ENCODE measurements at places on chromosomes 1 and 21.

DNA sequence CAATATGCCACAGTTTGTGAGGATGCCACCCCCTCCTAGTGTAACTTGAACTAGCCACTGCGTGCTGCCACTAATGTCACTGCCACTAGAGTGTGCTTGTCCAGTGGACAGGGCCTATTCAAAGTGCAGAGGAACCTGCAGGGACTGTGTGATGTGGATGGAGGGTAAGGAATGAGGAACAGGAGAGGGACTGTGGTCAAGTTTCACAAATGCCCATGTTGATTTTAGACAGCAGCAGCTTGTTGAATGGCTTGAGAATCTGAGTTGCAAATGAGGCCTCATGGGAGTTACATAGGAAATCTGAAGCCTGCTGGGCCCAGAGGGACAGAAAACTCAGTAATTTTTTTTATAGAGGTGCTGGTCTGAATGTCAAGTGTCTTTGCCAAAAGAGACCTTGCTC lies 112.3 kb downstream of the HHAT start:
- no peak for DNase-seq

DNA sequence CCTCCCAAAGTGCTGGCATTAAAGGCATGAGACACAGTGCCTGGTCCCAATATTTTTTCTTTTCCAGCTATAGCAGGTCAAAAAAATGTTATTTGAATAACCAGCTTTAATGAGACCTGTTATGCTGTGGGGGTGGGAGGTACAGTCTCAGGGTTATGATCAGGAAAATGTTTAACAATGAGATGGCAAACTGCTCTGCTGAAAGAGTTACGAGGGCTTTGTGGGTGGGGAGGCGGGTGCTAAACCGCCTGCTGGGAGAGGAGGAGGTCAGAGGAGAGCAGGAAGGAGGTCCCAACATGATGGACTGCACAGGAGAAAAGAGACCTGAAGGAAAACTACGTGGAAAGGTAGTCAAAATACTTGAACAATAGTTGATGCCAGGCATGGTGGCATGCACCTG lies 126.0 kb upstream of the B3GALT2 start:
- no peak for DNase-seq

DNA sequence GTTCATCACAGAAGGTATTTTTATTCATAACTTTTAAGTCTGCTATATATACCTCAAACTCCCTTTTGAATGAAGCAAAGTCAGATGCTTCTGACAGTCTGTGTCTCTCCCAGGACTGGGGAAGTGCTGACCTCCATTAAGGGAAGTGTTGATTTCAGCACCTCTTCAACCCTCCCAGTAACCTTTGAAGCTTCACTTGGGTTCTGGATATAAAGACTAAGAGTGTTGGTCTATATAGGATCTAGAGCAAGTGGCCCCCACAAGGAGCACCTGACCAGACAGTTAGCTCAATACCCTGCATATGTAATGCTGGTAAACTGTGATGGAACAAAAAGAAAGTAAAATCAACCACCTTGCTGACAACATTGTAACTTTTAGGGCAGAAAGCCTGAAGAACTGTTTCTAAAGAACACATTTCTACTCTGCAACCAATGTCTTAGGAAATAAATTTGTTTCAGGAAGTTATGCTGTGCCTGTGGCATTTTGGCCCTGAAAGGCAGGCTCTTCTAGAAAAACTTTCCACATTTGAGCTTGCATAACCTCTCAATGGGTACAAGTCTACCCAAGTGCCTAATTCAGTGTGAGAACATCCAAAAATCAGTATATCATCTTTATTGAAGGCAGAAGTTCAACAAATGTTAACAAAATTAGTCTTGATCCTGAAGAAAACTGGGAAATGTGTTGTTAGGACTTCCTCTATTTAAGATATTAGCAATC lies 865 bp upstream of the PTPN22 start:
- DNase-seq, result no peak

DNA sequence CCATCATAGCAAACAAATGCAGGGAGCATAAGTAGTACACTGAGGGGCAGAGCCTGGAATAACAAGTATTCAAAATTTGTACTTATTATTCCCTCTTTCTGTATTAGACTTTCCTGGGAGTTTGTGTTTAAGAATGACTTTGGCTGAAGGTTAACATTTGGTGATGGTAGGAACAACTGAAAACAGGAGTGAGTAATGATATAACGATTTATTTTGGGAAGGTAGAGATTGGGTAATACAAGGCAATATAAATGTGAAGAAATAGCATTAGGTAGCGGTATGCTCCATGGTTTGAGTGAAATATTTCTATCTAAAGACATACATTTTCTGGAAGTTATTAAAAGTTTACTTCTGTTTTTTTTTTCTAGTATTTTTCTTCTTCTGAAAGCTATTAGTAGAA lies 18.5 kb upstream of the C1orf21 start:
- no peak for DNase-seq

DNA sequence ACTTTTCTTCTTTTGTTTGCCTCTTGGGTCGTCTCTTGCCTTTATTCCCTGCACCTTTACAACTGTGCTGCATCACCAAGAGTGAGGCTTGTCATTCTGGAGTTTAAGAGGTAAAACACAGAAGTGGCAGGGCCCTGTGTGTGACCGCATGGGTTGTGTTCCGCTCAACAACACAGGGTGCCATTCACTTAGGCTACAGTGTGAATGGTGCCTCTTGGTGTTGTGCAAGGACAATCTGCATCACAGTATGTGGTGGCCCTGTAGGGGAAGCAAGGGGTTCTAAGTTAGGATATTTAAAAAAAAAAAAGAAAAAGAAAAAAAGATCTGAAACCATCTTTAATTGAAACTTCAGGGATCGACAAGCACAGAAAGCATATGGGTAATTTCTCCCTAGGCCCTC lies 38.2 kb downstream of the BRINP2 start:
- DNase-seq, result no peak

DNA sequence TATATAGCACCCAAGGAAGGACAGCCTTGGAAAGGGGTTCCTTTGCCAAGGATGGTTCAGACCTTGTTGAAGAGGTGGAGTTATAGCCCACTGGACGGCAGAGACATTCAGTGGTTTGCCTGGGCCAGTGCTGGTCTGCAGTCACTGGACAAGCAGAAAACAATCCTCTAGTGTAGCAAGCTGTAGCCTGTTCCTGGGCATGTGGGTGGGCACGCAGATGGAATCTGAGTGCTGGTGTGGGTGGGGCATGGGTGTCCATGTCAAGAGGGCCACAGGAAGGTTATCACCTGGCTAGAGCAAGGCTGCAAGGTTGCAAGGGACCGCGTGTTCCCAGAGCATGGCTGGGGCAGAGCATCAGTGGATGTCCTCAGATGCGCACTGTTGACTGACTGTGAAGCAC lies 244.7 kb downstream of the PTPRU start:
- DNase-seq, result no peak

- no peak for DNase-seq
Observed at GRCh38 chr1:213621077-213621476, 366.7 kb upstream of the PROX1 start.

- DNase-seq, result peak; percentile 33
Observed at GRCh38 chr1:64246294-64246917, 43.0 kb downstream of the UBE2U start.

DNA sequence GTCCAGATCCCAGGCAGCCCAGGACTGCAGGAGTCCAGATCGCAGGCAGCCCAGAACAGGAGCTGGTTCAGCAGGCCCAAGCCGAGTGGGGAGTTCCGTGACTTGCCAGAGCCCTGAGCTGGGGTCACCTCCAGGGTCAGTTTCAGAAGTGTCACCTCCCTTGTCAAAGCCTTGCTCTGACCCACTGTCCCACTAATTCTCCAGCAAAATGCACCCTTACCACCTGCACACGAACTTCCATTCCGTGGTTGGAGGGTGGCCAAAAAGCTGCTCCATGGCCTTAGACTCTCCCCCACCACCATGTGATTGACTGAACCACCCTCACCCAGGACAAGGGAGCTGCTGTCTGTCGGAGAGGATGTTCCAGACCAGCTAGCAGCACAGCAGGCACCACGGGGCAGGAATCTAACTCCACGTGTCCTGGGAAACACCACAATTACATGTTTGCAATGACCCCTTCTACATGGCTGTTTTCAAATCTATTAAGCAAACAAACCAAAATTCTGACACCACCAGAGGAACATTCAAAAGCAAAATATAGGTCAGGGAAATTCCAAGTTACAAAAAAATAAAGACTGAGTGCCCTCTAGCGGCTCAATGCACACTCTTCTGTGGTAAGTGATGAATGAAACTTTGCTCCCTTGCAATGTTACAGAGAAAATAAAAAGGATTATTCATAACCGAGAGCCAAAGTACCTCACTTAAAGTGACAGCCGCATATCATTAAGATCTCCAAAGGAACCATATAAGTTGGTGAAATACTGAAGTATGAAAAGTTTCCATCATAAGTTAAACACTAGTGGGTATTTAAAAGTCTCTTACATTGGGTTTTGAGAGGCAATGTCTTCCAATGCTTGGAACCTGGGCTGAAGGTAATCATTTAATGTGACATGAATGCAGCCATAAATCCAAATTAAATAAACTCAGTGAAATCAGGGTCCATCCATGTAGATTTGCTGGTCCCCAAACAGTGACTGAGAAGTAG lies 76.3 kb downstream of the NPHP4 start:
- no peak for DNase-seq

- no peak for DNase-seq
Observed at GRCh38 chr1:47410068-47410455, 6.0 kb upstream of the FOXE3 start.
